ENCODE measurements at places on chromosomes 1 and 21. TPM values are rescaled to one million over a fixed set of nuclear protein-coding genes. Genes with fewer than 3 reads are reported as not detected.

ADAMTS4 gene
- 9.7 TPM for total RNA-seq

AVPR1B gene
- not detected for total RNA-seq

PLA2G2A gene
- not detected for total RNA-seq

CLDN14 gene
- 1.0 TPM for total RNA-seq

OR13G1 gene
- not detected for total RNA-seq

TEX38 gene
- not detected for total RNA-seq

TRAPPC10 gene
- 30.4 TPM for total RNA-seq

OR6K3 gene
- not detected for total RNA-seq

MAN1A2 gene
- 25.6 TPM for total RNA-seq

GNAT2 gene
- total RNA-seq: 0.49 TPM

NMNAT2 gene
- total RNA-seq: 0.32 TPM

BRINP3 gene
- not detected for total RNA-seq

HSPB7 gene
- total RNA-seq: not detected

CELF3 gene
- total RNA-seq: not detected

LCE2B gene
- not detected for total RNA-seq

FMO2 gene
- total RNA-seq: 0.32 TPM

TEDDM1 gene
- total RNA-seq: not detected

SLC26A9 gene
- 0.06 TPM for total RNA-seq

Data from bladder microvascular endothelial cell (primary cell).